Endothelial cell (in vitro differentiated cells): ENCODE measurements at places on chromosomes 2 and 18.

DNA sequence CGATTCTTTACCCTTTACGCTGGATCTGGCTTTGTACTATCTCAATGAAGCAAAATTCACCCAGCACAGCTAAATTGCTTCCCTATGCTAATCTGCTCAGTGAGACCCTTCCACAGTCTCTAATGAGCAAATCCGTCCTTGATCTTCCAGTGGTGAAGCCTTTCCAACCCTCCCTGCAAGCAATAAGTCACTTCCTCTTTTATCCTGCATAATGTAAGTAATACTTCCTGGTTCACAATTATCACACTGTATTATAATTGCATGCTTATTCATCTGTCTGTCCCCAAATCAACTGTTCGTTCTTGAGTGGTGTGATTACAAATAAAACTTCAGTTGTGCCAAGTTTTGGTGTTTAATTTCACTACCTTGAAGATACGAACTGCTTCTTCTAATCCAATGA is 404.0 kb downstream of the ADCYAP1 start:
- no peak for DNase-seq

DNA sequence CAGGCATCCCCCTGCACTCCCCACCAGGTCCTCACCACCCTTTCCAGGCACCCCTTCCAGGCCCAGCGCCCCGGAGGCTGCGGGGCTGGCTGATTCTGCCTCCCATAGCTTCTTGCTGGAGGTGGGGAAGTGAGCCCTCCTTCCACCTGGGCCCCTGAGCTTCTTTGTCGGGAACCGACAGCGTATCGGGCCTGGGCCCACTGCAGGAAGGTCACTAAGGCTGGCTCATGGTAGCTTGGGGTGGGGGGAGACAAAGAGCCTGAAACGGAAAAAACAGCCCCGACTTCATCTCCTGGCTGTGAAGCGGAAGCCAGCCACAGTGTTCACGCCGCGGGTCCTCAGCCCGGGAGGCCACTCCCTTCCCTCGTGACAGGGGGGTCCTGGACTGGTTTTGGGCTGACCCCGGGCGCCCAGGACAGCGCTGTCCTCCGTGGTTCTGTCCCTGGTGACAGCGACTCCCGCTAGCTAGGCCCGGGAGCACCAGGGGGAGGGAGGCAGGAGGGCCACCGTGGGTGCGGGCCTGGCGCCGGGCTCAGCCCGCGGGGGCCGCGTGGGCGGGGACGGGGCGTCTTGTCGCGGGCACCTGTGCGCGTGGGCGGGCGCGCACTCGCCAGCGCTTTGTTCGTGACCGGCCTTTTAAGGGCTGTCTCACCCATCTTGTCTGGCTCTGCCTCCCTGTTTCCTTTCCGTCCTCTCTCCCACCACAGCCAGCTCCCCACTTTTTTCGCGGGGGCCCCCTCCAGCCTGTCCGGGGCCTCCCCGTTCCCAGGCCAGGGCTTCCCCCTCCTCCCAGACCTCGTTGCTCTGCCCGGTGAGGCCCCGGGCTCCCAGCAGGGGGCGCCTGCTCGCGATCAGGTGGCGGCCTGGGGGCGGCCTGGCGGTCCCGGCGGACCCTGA is 64.9 kb downstream of the DNMT3A start:
- DNase-seq, result peak; percentile 91

GRCh38 chr2:186611526-186611925 is 21.7 kb downstream of the ITGAV start:
- no peak for DNase-seq

DNA sequence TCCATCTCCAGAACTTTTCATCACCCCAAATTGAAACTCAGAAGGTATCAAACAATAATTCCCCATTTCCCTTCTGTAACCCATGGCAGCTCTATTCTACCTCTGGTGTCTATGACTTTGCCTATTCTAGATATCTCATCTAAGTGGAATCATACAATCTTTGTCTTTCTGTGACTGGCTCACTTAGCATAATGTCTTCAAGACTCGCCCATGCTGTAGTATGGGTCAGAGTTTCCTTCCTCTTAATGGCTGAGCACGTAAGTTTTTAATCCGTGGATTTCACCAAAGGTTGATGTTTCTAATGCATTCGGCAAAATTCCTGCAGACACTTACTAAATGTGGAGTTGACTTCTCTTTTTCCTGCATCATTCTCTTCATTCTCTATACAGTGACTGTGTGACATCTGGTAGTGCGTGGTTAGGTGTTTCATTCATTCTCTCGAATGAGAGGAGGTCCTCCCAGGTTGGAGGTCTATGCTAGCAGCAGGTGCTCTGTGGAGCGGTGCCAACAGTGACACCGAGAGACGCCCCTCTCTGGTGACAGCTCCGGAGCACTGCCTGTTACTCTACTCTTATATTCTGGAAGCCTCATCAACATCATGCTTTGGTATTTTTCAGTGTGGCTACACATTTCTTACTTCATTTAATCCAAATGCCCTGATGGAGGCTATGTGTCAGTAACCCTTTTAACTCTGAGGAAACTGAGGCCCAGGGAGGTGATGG is 50.1 kb downstream of the ATOH8 start:
- no peak for DNase-seq

DNA sequence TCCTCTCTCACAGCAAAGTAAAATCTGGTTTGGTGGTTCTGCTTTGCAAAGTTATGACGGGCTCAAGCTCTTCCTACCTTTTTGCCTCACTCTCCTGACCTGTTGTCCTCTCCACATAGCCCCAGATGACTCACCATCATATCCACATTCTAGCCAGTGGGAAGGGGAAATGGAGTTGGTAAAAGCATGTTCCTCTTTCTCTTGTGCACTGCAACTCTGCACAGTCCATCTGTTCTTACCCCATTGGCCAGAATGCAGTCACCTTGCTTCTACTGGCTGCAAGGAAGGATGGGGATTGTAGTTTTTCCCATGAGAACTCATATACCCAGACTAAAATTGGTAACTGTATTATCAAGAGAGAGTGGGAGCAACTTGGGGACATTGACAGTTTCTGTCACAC is 50.4 kb upstream of the SMIM21 start:
- no peak for DNase-seq

DNA sequence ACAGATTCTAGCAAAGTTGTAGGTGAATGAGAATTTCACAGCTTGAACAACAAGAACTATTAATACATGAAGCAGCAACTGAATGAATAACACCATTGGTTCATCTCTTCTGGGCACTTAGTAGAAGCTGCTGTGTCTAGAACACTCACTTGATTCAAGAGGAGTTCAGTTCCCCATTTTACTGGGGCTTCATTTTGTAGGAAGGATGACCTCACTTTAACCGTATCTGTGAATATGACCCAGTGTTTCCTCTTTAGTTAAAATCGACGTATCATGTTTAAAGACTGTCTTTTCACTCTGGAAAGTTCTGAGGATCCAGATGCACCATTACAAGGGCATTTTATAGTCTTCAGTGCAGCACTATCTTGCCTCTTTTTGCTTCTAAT is 47.8 kb downstream of the LRRTM1 start:
- DNase-seq, result no peak

DNA sequence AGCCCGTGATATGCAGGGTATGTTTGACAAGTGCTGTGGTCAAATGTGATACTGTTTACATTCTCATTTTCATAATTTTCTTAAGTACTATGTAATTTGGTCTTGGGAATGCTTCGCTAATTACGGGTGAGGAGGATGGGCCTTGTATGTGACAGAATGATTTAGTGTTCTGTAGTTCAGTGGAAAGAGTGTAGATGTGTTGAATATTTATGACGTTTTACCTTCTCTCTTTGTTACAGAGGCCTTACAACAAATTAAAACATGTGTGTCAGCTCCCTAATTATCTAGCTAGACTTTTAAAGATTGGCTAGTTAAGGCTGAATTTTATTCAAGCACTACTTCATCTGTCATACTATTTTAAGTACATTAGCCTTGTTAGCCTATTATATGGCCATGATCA is 10.6 kb upstream of the CHRNA1 start:
- DNase-seq, result no peak

DNA sequence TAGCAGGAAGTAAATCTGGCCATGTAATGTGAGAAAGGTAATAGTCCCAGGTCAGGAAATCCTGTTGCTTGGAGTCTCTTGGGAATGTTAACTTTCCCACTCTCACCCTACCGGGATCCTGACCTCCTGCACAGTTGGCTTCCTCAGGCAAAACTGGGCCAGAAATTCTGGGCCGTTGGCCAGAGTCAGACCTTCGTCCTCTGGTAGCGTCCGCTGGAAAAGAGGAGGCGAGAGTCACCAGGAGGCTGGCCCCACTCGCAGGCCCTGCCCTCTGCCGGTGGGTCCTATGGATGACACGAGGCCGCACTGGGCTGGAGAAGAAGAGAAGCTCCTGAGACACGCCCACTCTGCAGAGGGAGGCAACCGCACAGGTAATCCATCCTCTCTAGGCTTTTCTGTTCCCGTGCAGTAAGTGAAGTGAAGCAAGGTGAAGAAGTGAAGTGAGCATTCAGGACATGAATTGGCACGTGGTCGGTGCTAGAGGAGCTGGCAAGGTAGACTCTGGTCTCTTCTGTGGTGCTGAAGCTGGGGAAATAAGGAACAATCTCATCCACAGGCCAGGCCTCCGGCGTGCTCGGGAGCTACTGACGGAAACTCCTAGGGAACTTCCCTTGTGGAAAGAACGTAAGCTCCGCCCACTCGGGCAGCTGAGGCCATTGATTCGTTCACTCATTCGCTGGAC is 182.7 kb upstream of the GLI2 start:
- DNase-seq, result peak; percentile 76

DNA sequence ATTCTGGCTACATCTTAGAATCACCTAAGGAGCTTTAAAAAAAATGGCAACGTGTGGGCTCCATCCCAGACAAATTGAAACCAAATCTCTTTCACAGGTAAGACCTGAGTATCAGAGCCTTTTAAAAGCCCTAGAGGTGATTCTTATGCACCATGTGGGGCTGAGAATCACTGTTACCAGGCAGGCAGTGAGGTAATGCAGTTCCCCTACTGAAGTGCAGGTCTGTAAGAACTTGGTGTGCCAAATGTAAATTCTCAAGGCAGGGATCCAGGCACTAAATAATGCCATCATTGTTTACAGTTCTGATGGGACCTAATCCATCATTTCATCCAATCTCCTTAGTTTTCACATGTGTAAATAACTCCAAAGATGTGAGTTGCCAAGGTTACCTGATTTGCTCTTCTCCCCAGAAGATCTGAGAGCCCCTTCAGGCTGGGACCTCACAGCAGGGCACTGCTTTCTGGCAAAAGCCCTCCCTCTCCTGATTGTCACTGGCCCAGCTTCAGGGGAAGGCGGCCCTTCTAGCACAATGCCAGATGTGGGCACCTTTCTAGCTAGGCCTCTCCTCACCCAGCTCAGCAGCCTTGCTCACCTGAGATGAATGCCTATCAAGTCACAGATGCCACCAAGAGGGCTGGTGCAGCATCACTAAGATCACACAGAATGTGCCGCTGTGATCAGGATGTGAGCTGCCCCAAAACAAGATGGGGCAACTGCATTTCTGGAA is 73.6 kb upstream of the RGPD5 start:
- DNase-seq, result no peak

GRCh38 chr18:76493213-76494161 is 1.6 kb downstream of the ZNF516 start:
- DNase-seq, result peak; percentile 26

GRCh38 chr2:160271171-160272086 is 71.4 kb upstream of the ITGB6 start:
- no peak for DNase-seq

DNA sequence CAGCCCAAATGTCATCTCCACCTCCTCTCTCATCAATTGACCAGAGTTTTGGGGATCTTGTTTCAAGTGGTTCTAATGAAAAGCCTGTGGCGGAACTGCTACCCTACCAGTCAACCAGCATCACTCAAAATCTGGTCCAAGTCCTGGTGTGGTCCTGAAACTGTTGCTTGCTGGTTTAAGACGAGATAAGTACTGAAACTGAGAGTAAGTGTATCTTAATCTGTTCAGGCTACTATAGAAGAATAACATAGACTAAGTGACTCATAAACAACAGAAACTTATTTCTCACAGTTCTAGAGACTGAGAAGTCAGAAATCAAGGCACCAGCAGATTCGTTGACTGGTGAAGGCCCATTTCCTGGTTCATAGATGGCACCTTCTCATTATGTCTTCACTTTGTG is 879 bp upstream of the GALNT5 start:
- no peak for DNase-seq

DNA sequence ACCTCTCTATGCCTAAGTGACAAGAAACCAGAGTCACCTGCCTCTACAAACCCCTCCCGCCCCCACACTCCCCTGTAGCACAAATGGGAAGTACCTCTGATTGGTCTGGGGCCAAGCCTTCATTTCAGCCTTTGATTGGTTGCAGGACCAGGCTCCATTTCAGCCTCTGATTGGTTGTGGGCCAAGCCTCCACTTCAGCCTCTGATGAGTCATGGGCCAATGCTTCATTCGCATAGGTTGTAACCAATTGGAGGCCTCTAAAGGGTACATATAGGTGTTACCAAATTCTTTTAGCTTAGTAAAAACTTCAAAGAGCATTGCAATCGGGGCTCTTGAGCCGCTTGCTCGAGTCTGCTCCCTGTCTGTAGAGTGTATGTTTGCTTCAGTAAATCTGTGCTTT is 25.0 kb downstream of the CCDC102B start:
- no peak for DNase-seq

GRCh38 chr2:200665626-200666453 is 80.0 kb downstream of the AOX1 start:
- no peak for DNase-seq
